ENCODE measurements at places on chromosomes 11 and 22.

- no peak for DNase-seq
Observed at GRCh38 chr22:38136607-38137006, 26.1 kb upstream of the BAIAP2L2 start.

- no peak for DNase-seq
Observed at GRCh38 chr11:74316772-74317505, 5.5 kb upstream of the P4HA3 start.

GRCh38 chr22:36562261-36562835 lies 33.4 kb upstream of the EIF3D start:
- DNase-seq, result no peak

DNA sequence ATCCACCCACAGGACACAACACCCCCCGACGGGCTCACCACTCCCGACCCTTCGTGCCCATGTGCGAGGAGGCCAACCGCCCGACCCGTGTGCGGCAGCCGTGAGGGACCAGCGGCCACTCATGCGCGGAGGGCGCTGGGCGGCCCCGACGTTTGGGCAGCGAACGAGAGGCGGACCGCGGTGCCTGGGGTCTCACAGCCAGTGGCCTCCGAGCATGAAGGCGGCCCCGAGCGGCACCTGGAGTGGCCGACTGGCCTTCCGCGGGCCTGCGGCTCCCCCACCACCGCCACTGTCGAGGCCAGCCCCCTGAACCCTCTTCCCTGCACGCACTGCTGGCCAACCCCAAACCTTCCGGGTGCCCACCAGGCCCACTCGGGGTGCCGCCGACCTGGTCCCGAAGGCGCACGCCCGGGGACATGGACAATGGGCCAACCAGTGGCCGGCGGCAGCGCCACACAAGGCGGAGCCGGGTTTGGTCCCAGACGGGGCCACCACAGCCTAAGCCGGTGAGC lies 4274.9 kb upstream of the OR11H1 start:
- DNase-seq, result no peak

- no peak for DNase-seq
Observed at GRCh38 chr11:108576523-108576922, 17.0 kb downstream of the EXPH5 start.

DNA sequence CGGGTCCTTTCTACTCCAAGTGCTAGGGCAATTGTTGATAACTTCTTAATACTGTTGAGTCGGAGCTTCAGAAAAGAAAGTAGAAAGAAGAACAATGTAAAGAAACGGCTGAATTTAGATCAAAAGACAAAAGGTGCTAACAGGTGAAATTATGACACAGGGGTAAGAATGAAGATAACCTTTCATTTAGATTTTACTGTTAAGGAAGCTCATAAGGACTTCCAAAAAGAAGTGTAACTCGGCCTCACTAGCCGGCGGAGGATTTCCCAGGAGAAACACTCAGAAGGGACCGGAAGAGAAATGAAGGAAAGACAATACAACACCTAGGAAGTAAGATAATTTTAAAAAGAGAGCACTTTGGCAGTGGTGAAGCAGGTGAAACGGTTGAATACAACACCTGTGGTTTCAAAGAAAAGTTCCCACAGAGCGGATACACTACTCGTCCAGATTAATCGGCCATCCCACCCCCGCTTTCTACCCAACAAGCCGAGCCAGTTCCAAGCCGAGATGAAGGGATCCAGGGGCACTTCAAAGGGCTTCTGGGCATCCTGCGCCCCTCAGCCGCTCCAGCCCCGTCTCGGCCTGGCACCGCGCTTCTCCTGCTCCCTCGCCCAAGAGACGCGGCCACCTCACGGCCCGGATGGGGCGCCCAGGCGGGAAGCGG lies 737 bp downstream of the PPP2R1B start:
- no peak for DNase-seq

- no peak for DNase-seq
Observed at GRCh38 chr22:20130731-20131596, 640 bp upstream of the ZDHHC8 start.

DNA sequence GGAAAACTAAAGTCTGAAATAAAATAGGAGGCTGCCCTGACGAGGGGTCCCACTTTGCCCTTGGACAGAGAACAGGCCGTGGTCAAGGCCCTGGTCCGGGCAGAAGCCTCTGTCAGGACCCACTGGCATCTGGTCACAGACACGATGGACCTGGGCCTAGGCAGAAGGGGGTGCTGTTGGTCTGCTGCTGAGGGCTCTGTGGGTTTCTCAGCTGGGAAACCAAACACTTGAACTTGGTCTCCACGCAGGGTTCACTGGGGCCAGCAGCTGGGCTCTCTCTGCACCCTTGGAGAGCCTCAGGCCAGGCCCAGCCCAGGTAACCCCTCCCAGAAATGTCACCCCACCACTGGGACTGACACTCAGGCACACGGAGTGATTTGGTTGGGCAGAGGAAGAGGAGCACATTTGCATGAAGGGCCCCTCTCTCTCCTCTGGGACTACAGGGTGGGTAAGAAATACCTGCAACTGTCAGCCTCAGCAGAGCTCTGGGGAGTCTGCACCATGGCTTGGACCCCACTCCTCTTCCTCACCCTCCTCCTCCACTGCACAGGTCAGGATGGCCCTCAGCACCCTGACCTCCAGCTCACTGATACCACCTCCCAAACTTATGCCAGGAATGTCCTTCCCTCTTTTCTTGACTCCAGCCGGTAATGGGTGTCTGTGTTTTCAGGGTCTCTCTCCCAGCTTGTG lies 48.1 kb upstream of the TOP3B start:
- DNase-seq, result no peak

GRCh38 chr11:43573233-43573632 lies 107.3 kb upstream of the HSD17B12 start:
- DNase-seq, result no peak

DNA sequence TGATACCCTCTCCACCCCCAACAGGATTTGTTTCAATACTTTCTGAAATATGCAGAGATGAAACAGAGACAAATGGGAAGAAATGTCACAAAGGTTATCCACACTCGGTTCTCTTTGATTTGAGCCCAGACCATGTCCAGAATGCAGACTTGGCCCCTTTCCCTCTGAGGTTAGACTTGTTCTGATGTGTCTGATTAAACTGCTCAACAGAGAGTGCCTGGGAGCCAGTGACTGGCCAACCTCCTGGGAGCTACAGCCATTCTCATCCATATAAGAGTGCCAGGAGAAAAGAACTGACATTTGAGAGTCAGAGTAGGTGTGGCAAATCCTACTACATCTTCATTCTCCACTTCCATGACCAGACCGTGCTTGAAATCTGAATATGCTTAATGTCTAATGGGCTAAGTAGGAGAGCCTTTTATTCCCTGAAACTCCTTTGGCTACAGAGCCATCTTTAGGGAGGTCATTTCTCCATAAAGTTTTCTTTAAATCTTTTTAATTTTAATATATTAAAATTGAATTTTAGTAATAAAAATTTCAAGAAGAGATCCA lies 201.4 kb downstream of the BLID start:
- no peak for DNase-seq

DNA sequence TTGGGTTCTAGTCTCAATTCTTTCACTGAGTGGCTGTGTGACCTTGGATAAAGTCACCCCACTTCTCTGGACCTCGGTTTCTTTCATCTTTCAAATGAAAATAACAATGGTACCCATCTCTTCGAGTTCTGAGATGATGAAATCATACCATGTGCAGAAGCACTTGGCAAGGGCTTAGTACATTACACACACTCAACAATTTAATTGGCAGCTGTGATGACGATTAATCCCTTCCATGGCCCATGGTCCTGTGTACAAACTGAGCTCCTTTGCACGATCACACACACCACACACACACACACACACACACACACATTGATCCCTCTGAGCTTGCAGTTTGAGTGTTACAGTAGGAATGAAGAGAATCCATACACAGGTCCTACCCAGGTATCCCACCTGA lies 103.4 kb upstream of the ASPHD2 start:
- no peak for DNase-seq

DNA sequence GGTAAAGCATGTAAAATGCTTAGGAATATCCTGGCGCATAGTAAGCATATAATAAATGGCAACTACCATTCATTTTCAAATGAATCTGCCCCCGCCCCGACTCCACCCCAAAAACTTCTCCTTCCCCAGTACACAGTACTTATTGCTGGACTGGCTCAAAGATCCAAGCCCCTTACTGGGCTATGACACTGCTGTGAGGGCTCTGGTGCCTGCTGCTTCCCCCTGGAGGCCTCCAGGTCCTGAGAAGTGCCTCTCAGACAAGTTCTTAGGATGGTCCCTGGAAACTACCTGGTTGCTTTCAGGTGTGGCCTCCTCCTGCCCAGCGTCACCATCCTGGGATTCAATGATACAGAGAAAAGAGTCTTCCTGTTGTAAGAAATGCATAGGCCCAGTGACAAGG lies 190.6 kb upstream of the NTM start:
- DNase-seq, result no peak
